Stimulated activated CD8-positive, alpha-beta memory T cell treated with anti-CD3 and anti-CD28 coated beads, Interleukin-15, amount 100 ng/mL, for 24 hours (primary cell): ENCODE measurements at places on chromosomes 1 and 21.
A peak's percentile ranks its signal among the peaks of the same experiment; 100 is the strongest.

- DNase-seq = no peak
Measured at GRCh38 chr21:38420140-38420539, 78.1 kb downstream of the ERG start.

- peak; percentile 13 for DNase-seq
Measured at GRCh38 chr1:65309304-65310077, at the start of gene DNAJC6. Gene DNAJC6 (plus strand): TSS chr1:65309543. CDS start chr1:65309746, 203 bp downstream.

- DNase-seq = no peak
Measured at GRCh38 chr1:217617126-217617525, 13.8 kb downstream of the GPATCH2 start.

- no peak for DNase-seq
Measured at GRCh38 chr1:17122521-17123164, 3.4 kb upstream of the PADI2 start.

GRCh38 chr1:18941221-18942141 is 15.0 kb downstream of the IFFO2 start:
- DNase-seq = no peak
